ENCODE measurements at places on chromosomes 3 and 15.

DNA sequence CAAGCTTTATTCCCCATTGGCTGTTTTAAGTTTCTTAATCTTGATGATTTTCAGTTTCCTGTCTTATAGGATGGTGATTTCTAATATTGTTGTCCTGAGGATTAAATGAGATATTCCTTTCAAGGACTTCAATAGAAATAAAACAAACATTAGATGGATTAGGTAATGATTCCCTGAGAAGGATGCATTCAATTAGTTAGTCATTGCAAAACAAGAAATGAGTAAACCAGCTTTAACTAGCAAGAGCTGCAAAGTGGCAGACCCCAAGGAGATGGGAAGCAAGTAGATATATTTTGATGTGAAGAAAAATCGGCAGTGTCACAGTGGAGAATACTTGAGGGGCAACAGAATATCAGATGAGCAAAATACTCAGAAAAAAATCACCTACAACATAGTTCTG is 849.1 kb downstream of the TUSC7 start:
- DNase-seq: no peak

DNA sequence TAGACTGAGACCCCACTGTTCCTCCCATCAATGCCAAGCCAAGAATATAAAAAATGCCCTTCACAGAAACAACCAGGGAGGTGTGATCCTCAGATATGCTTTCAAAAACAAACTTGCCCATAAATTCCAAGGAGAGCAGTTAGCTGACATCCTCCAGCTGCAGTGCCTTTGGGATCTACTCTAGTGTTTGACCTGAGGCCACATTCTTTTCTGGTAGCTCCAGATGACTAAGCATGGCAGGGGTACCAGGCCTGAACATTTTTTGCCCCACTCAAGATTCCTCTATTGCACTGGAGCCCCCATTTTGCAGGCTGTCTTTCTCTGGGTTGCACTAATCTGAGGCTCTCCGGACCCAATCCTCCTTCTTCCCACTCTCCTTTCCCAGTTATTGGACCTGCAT is 27.9 kb upstream of the ACP3 start:
- DNase-seq: no peak

DNA sequence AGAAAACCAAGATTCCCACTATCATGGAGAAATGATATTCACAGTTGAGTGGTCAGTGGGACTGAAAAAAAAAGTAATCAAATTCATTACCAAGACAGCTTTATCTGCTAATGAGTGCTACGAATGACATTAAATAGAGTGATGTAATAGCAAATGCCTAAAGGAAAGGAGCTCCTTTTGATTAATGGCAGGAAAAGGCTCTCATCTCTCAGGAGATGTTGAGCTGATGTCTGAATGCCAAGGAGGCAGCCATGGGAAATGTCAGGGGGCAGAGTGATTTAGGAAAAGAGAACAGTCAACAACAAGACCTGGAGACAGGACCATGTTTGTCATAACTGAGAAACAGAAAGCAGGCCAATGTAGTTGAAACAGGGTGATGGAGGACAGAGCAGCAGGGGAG is 96.7 kb upstream of the SNTN start:
- no peak for DNase-seq

GRCh38 chr15:69474846-69475455 is 22.3 kb downstream of the RPLP1 start:
- DNase-seq: no peak

DNA sequence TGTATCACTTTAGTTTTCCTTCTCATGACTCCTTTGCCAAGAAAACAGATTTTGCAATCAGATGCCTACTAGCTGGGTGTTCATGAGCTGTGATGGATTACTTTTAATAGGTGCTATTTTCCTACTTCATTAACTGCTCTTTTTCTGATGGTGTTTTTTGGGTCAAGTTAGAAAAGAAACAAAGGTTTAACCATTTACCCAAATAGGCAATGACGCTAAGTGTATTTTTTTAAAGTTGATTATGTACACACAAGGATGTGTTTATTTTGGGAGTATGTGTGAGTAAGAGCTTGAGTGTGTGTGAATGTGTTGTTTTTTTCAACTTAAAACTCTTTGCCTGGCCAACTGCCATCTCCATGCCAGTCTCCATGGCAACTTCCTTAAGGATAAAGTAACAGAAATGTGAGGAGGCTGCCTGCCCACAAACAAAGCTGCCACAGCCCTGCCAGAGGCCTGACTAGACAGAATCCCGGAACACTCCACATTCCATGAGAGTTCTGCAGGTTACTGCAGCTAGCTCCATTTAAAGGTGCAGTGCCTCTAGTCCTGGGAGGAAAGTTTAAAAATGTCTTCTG is 215.6 kb upstream of the RBMS3 start:
- no peak for DNase-seq

Data from activated CD8-positive, alpha-beta memory T cell treated with anti-CD3 and anti-CD28 coated beads for 1 hour (primary cell).